ENCODE measurements at places on chromosomes 6 and 20. TPM values are rescaled to one million over a fixed set of nuclear protein-coding genes. Genes with fewer than 3 reads are reported as not detected.

DNA sequence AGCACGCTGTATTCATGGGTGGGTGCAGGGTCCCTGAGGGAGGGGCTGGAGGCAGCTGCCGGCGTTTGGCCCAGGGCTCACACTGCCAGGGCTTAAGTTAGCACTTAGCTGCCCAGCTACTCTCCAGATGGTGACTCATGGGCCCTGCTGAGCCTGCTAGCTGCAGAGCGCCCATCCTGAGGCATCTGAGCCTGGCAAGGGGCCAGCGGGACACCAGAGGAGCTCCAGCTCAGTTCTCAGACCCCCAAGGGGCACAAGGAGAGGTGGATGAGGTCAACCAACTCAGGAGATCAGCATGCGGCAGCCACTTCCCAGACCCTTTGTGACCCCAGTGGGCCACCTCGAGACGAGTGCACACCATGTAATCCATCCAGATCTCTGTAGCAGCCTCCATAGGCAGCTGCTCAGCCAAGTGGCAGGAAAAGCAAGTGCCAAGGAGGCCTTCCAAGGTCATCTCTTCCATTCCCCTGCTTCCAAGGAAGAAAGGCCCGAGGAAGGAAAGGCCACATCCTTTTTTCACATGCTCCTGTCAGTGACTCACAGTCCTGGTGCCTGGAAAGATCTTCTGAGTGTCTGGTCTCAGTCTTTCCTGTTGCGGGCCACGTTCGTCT, 35.3 kb downstream of the FOXP4 start:
- DNase-seq = no peak

DNA sequence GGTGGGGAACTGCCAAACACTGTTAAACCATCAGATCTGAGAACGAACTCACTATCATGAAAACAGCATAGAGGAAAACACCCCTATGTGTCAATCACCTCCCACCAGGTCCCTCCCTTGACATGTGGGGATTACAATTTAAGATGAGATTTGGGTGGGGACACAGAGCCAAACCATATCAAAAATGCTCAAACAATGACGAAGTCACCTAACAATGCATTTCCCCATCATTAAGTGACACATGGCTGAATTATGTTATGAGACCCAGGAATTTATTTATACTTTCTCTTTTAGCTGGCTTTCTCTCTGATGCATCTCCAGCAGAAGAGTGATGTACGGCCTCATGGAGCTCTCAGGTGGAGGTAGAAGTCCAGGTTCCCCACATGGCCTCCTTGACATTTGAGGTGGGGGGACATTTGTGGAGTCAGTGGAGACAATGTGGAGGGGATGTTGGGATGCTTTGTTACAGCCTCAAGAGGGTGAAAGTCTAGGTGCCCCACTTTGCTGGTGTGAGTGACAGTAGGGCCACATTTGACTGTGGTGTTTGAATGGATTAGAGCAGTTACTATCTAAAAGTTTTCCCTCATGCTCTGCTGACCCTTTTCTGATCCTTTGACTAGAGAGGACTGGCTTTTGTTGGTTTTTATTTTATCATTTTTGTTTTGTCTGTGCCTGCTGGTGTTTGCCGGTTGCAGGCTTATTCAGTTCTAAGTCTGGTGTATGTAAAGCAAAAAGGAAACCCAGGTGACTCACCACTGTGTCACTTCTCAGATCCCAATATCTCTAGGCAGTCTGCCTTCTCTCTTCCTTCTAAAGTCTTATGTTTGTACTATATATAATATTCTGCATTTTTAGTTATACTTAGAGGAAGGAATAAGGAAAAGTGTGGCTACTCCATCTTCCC, 18.5 kb upstream of the DCBLD1 start:
- DNase-seq = no peak

DNA sequence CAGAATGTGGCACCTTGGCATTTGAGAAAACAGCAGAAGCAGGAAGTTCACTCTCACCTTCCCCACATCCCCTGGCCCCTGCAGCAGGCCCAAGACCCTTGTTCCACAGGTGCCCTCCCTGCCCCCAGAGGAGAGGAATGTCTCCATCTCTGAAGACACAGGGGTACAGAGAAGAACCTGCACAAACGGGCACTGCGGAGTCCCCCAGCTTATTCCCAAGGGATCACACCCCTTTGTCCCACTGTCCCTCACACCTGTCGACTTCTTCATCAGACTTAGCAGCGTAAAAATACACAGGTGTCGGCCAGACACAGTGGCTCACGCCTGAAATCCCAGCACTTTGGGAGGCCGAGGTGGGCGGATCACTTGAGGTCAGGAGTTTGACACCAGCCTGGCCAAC, 42.9 kb upstream of the TMEM181 start:
- no peak for DNase-seq

DNA sequence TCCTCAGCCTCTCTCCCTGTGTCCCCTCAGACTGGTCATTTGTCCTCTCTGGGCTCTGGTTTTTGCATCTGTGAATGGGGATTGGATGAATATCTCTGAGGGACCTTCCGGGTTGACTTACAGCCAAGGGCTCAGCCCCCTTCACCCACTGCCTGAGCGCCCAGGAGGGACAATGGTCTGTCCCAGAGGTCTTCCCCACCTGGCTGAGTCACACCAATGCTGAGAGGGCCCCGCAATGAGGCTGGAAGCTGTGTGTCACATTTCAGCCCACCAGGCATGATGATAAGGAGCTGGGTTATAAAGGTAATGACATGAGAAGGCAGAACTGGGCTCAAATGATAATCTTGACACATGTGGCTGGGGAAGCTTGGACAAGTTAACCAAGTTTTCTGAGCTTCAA, 70.5 kb downstream of the TOX2 start:
- DNase-seq = no peak

- no peak for DNase-seq
Measured at GRCh38 chr6:132750455-132751248, 7.1 kb downstream of the VNN2 start.

DNA sequence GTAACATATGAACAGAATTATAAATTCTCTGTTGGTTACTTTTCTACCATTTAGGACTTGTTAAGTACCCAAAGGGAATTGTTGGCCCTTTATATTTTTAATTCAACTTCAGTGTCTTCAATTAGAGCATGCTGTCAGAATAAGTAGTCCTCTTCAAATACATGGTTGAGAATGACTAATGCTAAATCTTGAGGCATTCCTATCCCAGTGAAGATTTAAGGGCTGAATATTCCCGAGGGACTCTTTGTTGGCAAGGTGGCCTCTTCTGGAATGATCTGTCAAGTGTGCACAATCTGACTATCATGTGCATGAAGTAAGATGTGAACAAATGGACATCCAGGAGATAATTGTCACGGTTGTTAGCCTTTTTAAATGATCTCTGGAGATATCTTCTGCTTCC, 421.7 kb downstream of the BMP2 start:
- no peak for DNase-seq

GRCh38 chr20:24647713-24648112, 178.3 kb downstream of the SYNDIG1 start:
- no peak for DNase-seq

- DNase-seq = no peak
Measured at GRCh38 chr6:105492706-105493673, 90.1 kb upstream of the PREP start.

GRCh38 chr6:147507162-147508041, 1.1 kb upstream of the SAMD5 start:
- DNase-seq = peak; percentile 54

DNA sequence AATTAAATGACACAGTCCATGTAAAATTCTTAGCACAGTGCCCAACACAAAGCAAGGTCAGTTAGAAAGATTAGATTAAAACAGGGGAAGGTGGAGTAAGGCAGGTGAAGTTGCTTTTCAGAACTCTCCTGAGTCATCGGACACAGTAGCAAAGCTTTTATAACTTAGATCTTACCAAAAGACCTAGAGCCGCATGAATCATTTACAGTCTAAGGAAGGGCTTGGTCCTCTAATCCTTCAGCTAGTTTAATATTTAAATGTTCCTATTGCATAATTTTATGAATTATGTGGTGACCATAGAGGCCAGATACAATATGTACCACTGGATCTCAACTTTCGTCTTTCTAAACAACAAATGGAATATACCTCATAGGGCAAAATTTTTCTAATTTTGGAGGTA, 202.1 kb upstream of the SNX9 start:
- no peak for DNase-seq

- DNase-seq = no peak
Measured at GRCh38 chr6:169287675-169288074, 34.0 kb upstream of the THBS2 start.

- DNase-seq = no peak
Measured at GRCh38 chr6:105487040-105487790, 84.3 kb upstream of the PREP start.

- no peak for DNase-seq
Measured at GRCh38 chr6:106000935-106001334, 85.2 kb upstream of the PRDM1 start.

DNA sequence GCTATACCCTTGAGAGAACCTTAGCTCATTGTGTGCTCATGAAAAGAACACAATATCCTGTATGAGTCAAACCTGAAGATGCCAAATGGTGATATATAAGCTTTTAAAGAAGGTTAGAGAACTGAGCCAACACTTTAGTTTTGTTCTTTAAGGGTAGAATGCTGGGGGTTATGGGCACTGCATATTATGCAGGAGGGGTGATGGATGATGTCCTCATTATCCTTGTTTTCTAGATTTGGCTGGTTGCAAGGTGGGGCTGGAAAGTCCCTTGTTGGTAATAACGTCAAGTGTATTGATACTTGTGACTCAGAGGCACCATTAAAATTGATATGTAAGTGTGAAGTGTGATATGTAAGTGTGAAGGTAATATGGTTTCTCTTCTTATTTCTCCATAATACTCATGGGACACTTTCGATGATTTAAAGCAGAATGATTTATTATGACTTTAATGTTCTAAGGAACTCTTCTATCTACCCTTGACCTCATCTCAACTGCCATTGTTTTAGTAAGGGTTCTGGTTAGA, 113.7 kb upstream of the DTNBP1 start:
- DNase-seq = no peak

GRCh38 chr6:69988458-69989126, 122.2 kb downstream of the COL19A1 start:
- DNase-seq = no peak

DNA sequence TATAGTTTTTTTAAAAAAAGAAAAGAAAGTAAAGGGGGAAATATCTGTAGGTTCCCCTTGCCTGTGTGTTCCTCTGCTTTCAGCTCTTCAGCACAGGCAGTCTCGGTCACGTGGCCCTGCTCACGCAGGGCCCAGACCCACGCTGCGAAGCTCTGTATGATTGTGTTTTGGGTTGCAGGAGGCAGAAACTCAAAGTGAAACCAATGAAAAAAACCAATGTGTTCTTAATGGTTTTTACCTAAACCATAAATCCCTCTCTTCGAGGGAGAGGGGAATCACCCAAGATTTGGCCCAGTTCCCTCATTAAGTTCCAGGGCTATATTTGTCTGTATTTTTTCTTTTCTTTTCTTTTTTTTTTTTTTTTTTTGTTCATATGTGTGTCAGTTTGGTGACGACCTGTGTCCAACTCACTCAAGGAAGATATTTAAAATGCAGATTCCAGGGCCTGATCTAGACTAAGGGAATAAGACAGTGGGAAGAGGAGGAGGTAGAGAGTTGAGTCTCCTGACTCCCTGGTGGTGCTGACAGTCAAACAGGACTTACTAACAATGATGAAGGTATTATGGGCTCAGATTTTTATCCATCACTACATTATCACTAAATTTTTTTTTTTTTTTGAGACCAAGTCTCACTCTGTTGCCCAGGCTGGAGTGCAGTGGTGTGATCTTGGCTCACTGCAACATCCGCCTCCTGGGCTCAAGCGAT, 33.8 kb upstream of the RREB1 start:
- DNase-seq = no peak

DNA sequence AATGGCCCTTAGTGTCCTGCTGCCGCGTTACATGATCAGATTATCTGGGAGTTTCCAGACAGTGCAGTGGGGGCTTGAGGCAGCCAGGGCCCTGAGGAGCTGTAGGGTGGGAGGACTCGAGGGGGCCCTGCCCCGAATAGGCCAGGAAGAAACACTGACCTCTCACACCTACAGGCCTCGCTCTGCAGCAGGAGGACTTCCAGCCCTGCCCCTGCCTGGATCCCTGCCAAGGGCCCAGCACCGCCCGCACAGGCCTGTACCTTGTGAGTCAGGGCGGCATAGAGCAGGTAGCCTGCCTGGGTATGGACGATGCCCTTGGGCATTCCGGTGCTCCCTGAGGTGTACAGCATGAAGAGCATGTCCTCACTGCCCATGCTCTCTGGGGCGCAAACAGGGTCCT, 30.1 kb upstream of the APMAP start:
- DNase-seq = peak; percentile 8

- no peak for DNase-seq
Measured at GRCh38 chr6:147752689-147753403, 244.4 kb downstream of the SAMD5 start.

GRCh38 chr6:146903451-146903850, 300.8 kb upstream of the STXBP5 start:
- DNase-seq = no peak

DNA sequence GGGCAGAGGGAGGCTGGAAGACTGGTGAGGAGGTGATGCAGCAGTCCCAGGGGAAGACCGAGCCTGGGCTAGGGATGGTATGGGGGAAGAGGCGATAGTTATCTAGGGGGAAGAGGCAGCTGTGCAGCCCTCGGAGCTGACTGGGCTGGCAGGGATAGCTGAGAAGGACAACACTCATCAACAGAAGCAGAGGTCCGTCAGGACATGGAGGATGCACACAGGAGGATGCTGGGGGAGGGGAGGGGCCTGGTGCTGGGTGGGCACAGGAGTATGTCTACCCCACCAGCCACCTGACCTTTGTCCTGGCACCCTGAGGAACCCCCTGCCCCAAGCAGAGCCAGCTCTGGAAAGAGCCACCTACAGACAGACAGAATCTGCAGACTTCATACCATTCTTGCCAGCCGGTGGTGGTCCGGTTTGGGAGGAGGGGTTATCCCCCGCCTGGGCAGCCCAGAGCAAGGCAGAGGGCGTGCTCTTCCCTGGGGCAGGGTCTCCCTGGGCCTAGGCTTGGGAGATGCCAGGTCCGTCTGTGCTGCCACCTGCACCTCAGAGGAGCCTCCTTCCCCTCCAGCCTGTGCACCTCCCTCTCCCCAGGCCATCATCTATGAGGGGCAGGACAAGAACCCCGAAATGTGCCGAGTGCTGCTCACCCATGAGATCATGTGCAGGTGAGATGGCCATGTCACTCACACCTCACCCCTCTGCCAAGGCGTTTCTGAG, 14.9 kb downstream of the EBF4 start:
- no peak for DNase-seq

DNA sequence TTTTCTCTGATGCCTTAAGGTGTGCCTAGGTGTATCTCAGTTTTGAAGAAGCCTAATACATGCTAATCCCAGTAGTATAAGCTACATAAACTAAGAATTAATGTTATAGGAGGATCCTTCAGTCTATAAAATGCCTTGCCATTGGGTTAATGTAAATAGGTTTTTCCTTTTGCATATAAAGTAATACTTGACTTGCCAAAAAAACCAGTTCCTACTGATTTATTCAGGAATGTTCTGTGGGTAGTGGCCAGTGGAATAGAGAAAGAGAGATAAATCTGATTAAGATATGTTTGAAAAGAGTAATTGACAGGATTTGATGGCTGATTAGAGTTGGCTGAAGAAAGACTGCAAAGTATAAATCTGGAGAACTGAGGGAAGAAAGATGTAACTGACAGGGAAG, 273.4 kb downstream of the ZFAND3 start:
- no peak for DNase-seq

Gene ASIP
- not detected for total RNA-seq

Gene BFSP1
- total RNA-seq = 0.69 TPM

Gene C20orf141
- not detected for total RNA-seq

Gene GABRR1
- not detected for total RNA-seq

Gene HDGFL1
- total RNA-seq = not detected

Gene GNMT
- total RNA-seq = 0.54 TPM

Gene ZNF831
- not detected for total RNA-seq

Gene SLC22A2
- not detected for total RNA-seq
